ENCODE measurements at places on chromosomes 2 and 18.

DNA sequence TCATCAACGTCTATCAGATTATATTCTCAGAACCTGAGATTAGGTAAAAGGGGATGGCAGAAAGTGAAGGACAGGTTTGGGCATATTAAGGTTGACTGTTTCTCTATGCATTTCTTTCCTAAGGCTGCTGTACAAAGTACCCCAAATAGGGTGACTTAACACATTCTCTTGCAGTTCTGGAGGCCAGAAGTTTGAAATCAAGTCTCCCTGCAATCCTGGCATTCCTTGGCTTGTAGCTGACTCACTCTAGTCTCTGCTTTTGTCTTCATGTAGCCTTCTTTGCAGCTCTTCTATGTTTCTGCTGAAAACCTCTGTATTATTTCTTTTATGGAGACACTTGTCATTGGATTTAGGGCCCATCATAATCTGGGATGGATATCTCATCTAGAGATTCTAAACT, 364.3 kb downstream of the PLCL1 start:
- no peak for DNase-seq

- no peak for DNase-seq
Measured at GRCh38 chr18:52598921-52599320, 258.9 kb downstream of the DCC start.

DNA sequence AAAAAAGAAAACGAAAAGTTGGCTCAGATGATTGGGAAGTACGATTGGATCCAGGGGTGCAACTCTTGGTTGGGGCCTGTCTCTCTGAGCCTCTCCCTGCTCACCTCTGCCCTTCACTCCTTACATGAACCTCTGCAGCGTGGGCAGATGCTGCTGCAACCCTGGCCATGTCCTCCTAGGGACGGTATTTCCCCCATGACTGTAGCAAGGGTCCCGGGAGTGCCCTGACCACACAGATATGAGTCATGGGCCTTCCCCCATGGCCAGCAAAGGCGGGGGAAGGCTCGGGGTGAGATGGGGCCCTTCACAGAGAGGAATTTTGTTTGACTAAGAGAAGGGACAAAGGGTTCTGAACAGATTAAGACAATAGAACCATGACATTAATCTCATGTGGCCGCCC, 129.0 kb downstream of the NCK2 start:
- DNase-seq, result no peak

DNA sequence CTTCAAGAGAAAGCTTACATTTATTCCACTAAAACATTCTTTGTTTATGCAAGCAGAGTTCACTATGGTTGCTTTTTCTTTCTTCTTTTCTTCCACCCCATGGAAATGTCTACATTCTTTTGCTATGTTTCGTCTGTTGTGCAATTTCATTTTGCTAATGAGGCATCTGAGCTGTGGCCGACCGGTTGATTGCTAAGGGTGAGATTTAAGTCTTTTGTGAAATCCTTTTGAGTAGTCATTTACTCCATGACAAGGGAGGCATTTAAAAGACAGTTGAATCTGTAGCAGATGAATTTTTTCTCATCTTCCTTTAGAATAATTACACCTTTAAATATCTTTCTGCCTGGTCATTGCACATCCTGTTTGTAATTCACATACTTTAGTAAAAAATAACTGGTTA, 324.1 kb upstream of the THUMPD2 start:
- no peak for DNase-seq

DNA sequence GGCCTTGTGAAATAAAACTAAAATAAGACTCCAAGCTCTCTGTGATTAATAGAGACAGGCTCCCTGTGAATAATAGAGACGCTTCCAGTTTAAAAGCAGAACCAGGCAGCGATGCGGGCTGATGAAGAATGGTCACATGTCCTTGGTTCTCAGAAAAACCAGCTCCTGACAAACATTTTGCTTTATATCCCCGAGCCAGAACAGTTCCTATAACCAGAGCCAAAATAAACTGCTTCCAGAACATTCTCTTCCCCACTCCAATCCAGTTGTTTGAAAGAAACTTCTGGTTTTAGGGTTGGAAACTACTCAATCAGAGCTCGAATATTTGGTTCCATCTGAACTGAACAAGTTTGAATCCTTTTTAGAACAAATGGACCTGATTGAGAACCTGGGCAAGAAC, 213.7 kb downstream of the TSN start:
- no peak for DNase-seq

GRCh38 chr2:142865924-142866323, 11.5 kb upstream of the KYNU start:
- DNase-seq, result no peak

GRCh38 chr2:240195316-240195861, 54.9 kb upstream of the OTOS start:
- DNase-seq, result no peak

DNA sequence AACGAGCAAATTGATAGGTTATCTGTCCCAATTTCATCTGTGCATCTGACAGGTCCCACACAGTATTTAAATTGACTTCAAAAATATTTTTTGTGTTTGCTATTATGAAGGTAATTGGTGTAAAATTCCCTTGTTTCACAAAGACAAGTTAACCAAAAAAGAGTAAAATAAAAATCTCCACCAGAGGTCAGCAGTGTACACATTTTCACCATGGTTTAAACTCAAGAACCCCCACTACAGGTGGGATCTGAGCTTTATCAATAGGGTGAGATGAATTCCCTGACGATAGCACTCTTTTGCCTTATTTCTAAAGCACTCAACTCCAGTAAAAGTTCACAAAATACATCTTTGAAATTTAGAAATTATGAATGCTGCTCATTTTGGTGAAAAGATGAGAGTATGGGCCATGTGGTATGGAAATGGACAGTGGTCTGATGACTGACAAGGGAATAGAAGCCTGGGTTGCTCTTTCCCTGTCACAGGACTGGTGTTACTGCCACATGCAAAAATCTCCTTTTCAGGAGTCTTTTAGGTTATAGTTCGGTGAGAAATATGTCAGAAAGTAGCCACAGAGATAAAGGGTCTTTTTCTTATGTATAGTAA, 68.0 kb downstream of the SERPINB8 start:
- no peak for DNase-seq

Measured in naive thymus-derived CD4-positive, alpha-beta T cell (primary cell).